ENCODE measurements at places on chromosomes 3 and 15.

GRCh38 chr3:179297971-179298725, 24.7 kb upstream of the ZNF639 start:
- no peak for DNase-seq

DNA sequence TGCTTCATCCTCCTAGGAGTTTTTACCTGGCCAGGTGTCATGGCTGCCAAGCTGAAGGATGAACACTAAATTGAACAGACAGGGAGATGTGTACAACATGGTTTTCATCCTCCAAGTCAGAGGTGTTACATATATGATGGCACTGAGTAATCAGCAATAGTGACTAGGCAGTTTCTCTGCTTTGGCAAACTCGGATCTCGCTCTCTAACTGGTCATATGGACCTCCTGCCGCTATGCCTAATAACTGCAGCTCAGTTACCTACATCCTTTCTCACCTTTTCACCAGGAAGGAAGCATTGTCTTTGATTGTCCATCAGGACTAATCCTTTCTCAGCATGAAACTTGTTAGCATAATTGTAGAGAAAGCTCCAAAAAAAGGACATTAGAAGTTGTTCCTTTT, 175.9 kb upstream of the PLSCR5 start:
- DNase-seq: no peak

GRCh38 chr3:184643442-184643841, 68.4 kb downstream of the MAGEF1 start:
- no peak for DNase-seq

- DNase-seq: no peak
Measured at GRCh38 chr15:64130159-64130558, 21.4 kb upstream of the SNX22 start.

DNA sequence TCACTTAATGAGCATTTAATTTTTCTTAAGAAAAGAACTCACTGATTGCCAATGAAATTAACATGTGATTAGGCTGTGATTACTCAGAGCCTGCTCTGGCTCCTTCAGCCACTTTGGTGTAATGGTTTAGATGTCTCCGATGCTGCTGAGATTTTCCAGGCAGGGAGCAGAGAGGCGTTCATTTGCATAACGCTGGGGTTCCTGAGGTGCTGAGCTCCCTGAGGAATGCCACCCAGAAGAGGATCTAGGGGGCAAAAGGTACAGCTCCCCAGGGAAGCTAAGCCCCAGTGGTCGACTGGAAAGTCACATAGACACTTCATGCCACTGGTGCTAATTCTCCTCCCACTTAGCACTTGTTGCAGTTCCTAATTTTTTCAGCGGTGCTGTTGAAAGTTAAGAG, 119.5 kb downstream of the USP13 start:
- no peak for DNase-seq

DNA sequence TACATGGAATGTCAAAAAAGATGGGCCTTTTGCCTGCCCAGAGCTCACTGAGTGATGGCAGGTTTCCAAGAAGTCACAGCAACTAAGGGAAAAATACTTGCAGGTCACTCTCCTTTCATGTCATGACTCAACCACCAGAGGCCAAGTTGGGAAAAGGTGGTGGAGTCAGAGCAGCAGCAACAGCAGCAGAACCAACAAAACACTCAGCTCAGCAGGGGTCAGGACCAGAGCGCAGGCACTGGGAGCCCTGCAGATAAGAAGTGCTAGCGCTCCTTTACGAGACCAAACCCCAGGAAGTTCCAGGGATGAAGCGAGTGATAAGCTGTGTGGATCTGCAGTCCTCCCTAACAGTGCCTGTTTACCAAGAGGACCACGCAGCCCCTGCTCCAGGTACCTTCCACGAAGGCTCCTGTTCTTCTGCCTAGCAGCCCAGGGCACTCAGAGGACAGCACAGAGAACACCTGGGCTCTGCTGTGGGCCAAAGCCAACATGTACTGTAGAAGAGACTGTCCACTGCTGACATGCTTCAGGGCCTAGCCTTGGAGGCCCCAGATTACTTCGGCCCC, 26.0 kb downstream of the POC1A start:
- DNase-seq: no peak

DNA sequence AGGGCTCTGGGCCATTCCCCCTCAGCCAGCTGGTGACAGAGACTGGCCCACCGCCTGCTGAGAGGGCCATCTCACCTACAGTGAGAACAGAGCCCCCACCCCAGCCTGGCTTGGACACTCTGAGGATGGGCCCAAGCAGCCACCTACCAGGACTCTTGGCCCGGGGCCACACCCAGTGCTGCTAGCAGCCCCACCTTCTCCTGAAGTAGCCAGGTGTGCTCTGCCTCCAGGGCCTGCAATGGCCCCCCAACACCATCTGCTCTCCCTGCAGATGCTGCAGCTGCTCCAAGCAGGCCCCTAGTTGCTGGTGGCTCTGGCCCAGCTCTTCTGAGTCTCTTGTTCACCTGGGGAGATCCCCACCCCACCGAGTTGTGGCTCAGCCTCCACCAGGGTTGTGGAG, 6.8 kb upstream of the CLK3 start:
- no peak for DNase-seq

DNA sequence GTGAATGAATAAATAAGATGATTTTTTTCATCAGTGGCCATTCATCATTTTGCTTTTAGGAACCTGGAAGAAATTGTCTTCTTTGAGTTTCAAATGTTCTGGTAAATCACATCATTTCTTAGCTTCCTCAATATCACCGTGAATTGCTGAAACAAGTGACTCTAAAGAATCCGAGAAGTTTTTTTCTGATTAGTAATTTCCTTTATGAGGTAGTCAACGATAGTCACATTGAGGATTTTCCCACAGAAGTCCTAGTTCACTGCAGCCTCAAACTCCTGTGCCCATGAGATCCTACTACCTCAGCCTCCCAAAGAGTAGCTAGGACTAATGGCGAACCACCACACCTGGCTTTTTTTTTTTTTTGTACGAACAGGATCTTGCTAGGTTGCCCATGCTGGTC, 3.6 kb upstream of the TMPRSS7 start:
- no peak for DNase-seq

GRCh38 chr3:174495311-174495710, 363.8 kb upstream of the NAALADL2 start:
- no peak for DNase-seq

DNA sequence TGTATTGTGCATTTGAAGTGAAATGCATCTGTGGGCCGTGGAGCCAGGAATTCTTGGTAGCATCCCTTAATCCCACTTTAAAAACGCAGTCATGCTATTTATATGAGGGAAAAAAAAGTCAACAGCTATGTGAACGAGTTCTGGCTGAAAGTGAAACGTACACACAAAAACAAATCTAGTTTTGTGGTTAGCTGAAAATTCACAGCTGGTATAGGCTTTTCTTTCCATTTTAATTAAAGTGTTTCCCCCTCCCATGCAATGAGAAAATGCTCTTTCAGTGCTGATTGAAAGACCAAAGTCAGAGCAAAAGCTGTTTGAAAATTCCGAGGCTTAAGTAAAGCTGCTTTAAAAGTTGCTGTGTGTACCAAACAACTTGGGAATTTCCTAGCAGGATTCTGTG, 297.4 kb downstream of the PLCL2 start:
- no peak for DNase-seq
